ENCODE measurements at places on chromosomes 16 and 17.

DNA sequence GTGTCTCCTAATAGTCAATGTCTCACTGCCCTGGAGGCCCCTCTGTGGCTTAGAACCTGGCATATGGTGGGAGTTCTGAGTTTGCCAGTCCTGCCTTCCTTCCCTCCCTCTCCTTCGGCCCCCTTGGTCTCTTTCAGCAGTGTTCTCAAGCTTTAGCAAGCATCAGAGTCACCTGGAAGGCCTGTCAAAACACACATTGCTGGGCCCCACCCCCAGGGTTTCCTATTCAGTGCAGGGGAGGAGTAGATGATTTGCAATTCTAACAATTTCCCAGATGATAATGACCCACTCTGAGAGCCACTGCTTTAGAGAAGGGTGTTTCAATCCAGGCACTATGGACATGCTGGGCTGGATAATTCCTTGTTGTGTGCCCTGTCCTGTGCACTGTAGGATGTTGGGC, 26.4 kb upstream of the TMEM220 start:
- DNase-seq = no peak

- DNase-seq = no peak
Measured at GRCh38 chr17:77131904-77132303, 8.9 kb upstream of the SEC14L1 start.

GRCh38 chr17:20172376-20172775, 163.2 kb downstream of the SPECC1 start:
- no peak for DNase-seq

GRCh38 chr17:51674579-51675255, 414.4 kb downstream of the UTP18 start:
- DNase-seq = no peak

DNA sequence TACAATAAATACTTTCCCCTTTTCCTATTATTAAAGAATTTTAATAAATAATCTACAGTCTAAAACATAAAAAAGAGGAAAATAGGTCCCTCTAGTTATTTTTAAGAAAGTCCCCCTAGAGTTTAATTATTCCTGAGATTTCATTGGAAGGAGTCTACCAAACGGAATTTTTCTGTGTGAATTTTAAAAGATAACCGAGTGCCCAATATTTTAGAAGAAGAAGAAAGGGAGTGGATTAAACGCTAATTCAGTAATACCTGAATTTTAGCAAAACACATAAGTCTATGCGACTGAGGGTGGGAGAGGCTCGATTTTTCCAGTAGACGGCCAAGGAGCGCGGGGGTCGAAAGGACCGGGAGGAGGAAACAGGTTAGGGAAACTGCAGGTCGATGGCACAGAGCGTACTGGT, 2.2 kb downstream of the HOXB2 start:
- no peak for DNase-seq

DNA sequence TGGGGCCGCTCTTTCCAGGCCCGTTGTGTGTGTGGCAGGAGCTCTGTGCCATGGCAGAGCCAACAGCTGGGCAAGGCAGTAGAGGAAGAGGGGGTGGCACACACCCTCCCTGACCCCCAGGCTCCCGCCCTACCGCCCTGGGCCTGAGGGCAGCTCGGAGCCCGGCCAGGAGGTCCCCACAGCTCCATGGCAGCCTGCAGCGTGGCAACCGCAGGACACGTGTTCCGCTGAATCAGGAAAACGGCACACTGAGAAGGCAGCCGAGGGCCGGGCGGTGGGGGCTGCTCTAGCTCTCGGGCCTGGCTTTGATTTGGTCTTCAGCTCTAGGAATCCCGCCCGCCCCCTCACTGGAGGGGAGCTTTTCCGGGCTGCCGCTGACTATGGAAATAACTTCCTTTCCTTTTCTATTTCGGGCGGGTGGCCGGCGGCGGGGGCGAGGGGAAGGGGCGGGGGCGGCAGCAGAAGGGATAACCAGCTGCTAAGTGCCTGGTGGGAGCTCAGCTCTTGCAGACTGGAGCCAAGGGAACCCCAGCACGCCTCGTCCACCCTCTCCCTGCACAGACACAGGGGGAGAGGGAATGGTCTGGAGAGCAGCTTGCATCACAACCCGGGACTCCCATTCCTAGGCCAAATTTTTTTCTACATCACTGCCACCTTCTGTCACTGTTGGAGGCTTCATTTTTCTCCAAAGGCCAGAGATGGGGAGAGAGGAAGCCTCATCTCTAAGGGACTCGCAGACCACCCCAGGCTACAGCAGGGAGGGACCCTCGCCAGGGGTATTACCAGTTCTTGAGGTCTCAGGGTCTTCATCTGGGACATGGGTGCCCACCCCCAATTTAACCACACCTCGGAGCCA, 24.8 kb upstream of the MRPS23 start:
- DNase-seq = no peak

GRCh38 chr17:34658811-34659560, 79.6 kb downstream of the TMEM132E start:
- no peak for DNase-seq

GRCh38 chr17:82670661-82671450, 22.6 kb upstream of the WDR45B start:
- no peak for DNase-seq

- DNase-seq = no peak
Measured at GRCh38 chr16:17590711-17591654, 120.2 kb upstream of the XYLT1 start.

DNA sequence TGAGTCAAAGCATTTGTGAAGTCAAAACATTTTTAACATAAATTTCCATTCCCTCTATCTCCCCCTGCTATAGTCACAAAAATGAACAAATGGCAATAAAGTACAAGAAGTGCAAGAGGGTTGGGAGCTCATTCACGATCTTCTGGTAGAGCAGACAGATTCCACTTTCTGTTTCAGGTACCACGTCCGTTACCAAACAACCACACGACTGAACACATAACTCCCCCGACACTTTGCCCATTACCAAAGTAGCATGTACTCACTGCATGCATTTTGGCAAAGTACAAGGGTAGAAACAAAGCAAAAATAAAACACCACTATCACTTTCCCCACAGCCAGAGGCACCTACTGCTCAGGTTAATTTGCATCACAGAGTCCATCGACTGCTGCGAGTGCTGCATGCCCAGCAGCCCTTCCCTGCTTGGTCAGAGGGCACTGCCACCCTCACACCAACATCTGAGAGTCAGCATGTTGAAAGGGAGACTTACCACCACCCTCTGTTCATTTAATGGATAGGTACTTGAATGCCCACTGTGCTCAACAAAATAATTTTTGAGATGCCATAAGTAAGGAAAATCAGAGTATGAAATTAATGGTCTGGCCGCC, 150.3 kb upstream of the AXIN2 start:
- no peak for DNase-seq

DNA sequence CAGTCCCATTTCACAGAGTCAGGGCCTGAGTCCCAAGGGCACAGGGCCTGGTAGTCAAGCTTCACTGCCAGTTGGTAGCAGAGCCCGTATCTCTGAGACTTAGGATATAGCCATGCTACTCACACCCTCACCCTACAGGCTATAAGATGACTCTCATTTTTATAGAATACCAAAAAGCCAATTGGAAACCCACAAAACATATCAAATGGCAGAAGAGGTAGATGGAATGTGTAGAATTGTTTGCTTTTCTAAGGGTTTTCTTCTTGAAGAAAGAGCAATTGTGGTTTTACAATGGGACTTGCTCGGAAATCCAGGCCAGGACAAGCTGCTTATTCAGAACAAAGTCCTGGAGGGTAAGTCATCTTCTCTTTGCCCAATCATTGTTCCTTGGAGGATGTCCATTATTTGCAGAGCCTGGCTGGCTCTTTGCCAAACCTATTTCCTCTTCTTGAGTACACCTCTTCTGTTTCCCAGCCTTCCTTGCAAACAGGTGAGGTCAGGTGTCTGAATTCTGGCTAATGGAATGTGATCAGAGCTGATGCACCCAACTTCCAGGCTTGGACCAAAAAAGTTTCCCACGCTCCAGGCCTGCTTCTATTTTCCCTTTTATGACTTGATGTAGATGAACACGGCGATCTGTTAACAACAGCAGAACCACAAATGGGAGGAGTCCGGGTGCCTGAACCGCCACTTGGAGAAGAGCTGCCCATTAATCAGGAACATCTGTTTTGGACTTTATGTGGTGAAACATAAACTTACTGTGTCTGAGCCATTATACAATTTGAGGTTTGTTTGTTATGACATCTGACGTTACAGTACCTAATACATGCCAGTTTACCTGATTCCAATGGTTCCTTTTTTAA, 16.9 kb upstream of the CCL22 start:
- DNase-seq = no peak

DNA sequence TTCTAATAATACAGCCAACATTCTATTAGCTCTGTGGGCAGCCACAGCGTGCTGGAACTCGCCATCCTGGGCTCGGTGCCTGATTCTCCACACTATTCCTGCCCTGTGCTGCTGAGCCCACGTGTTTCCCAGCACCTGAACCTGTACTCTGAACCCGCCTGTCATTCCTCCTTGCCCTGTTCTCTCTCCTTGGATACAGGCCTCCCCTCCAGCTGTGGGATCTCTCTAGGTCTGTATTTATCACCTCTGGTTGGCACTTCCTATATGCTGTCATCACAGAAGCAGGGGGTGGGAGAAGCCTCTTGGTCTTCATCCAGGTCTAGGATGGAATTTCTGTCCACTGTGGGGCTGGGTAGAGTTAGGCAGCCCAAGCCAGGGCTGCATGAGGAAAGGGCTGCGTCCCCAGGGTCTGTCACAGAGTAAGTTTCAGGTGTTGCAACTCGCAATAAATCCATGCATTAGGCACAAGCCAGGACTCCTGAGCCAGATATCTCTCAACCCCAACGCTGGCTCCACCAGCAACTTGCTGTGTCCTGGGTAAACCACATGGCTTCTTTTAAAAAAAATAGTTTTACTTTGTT, 56.0 kb downstream of the ABAT start:
- DNase-seq = no peak

GRCh38 chr17:6994666-6995256, 1.1 kb upstream of the ALOX12 start:
- no peak for DNase-seq

GRCh38 chr16:72187551-72187950, 15.6 kb upstream of the PMFBP1 start:
- no peak for DNase-seq

- DNase-seq = no peak
Measured at GRCh38 chr16:28052274-28053128, 11.0 kb downstream of the GSG1L start.

DNA sequence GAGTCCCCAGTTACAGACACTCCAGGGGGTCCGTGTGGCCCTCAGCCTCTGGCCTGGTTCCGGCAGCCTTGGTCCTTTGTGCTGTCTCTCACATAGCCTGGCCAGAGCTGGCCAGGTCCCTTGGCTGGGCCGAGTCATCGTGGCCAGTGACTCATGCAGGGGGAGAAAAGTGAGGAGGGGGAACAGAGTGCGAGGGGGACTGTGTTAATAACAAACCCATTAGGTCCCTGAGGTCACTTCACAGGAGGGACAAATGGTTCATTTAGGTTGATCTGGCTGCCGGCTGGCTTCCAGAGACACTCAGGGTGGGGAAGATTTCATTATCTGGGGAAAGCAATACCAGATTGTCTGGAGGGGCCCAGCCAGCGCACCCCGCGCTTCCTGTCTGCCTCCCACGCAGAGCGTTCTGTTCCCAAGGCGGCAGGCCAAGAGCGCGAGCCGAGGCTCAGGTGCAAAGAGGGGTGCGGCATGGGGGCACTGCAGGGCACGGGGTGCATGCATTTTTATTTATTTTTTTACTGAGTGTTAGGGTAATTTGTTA, 223.1 kb downstream of the SEC14L1 start:
- DNase-seq = no peak

DNA sequence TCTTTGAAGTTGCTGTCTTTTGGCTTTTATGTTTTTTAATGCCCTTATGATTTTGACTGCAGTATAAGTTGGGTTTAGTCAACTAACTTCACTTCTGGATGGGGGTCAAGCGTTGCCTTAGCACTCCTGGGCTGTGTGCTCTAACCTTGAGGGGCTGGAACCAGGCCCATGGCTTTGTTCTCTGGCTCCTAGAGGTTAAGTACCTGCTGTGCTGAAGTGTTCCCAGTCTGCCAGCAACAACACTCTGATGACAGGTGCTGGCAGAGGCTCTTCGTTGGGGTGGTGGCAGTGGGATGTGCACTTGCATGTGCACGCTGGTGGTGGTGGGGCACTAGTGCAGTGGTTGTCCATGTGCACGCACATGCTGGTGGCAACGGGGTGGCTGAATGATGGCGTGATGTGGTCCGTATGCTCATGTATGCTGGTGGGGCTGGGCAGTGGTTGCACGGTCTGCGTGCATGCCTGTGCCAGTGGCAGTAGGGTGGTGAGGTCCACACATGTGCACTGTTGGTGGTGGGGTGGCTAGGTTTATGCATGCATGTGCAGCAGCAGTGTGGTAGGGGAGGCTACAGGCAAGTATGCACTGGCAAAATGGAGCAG, 447.8 kb upstream of the GOT2 start:
- DNase-seq = no peak

- DNase-seq = no peak
Measured at GRCh38 chr17:78430892-78431691, 52.6 kb downstream of the PGS1 start.

- no peak for DNase-seq
Measured at GRCh38 chr17:2266045-2266864, 37.3 kb downstream of the SMG6 start.

GRCh38 chr17:72422204-72422504, 301.3 kb downstream of the SOX9 start:
- no peak for DNase-seq

- DNase-seq = no peak
Measured at GRCh38 chr16:70770626-70771552, 30.1 kb downstream of the VAC14 start.

DNA sequence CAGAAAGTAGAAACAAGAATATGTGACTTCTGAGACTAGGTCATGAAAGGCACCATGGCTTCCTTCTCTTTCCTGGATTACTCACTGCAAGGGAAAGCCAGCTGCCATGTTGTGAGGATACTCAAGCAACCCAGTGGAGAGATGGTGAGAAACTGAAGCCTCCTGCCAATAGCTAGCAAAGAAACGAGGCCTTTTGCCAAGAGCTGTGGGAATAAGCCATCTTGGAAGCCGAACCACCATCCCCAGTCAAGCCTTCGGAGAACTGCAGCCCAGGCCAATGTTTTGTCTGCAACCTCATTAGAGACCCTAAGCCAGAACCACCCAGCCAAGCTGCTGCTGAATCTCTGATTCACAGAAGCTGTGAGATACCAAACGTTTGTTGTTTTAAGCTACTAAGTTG, 104.7 kb upstream of the CRHR1 start:
- DNase-seq = no peak

- no peak for DNase-seq
Measured at GRCh38 chr16:50061326-50061725, 4.4 kb upstream of the HEATR3 start.

GRCh38 chr16:85606904-85607303, 6.2 kb upstream of the GSE1 start:
- DNase-seq = no peak

DNA sequence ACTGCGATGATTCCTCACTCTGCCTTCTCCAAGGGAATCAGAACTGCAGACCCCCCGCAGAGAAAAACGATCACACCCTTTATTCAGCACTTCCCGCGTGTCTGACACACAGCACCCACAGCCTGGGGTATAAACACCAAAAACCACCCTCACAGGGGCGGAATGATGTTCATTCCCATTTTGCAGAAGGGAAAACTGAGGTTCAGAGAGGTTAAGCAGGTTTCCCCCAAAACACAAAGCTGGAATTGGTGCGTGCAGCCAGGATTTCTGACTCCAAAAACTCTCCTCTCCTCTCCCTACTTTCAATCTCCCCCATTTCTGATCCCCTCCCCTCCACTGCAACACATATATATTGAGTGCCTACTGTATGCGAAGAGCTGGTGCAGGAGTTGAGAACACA, 55.8 kb downstream of the XYLT1 start:
- DNase-seq = no peak

Data from cortex of kidney (tissue), 1 donor.